ENCODE measurements at places on chromosomes 5 and 9.

- no peak for DNase-seq
Observed at GRCh38 chr9:129609486-129610212, 11.3 kb downstream of the C9orf50 start.

- DNase-seq = no peak
Observed at GRCh38 chr5:155936520-155937406, 390.2 kb upstream of the SGCD start.

- DNase-seq = no peak
Observed at GRCh38 chr5:173159256-173159655, 14.9 kb downstream of the BNIP1 start.

- no peak for DNase-seq
Observed at GRCh38 chr5:105836887-105837286, 1833.8 kb downstream of the EFNA5 start.

GRCh38 chr5:11973469-11973868, 69.2 kb upstream of the CTNND2 start:
- DNase-seq = no peak

- no peak for DNase-seq
Observed at GRCh38 chr5:169088028-169088725, 212.8 kb downstream of the SLIT3 start.

- DNase-seq = no peak
Observed at GRCh38 chr9:110259566-110259965, 3.3 kb upstream of the TXN start.

DNA sequence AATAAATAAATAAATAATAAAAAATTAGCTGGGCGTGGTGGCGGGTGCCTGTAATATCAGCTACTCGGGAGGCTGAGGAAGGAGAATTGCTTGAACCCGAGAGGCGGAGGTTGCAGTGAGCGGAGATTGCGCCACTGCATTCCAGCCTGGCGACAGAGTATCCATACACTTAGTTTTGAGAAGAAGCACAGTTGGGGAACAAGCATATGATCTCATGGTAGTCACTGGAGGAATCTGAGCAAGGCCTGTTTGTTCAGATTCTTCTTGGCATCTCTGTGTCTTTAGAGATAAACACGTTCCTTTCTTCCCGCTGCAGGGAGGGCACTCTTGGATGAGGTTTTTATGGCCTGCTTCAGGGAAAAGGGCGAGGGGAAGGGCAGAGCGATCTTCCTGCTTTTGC, 15.6 kb upstream of the DENND1A start:
- DNase-seq = no peak

Data from AML-193 (cell line).